ENCODE measurements at places on chromosomes 2 and 18.

DNA sequence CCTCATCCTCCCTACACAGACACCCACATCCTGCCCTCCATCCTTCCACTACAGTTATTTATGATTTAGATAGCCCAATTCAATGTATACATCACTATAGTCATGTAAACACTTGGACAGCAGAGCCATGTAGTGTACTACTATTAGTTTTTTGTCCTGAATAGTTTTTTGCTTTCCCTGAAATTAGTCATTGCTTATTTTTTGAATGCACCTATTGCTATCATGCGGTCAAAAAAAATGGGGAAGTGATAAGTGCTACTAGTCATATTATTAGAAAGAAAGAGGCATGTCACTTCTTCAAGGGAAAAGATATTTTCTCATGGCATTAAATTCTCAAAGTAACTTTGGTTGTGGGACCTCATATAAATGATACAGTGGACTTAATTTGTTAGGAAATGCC, 6.8 kb upstream of the GREB1 start:
- DNase-seq, result no peak

DNA sequence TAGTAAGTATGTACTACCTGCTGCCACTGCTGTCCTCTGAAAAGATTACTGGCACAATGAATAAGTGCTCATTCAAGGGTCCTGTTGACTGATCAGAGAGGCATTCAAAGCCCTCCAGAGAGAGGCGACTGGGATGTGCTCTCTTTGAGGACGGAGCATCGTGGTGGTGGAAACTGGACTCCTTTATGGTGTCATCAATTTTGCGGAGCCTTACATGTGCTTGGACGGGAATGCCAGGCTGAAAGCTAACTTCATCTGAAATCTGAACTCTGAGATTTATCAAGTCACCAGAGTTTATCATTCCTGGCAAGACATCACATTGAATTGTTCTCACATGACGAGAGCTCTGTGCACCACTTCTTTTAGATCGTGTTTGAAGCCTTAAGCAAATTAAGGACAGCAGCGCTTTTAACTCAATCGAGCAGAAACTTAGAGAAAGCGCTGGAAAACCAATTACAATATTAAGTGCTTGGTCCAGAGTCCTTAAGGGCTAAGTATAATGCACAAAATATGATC, 138.3 kb downstream of the NCK2 start:
- DNase-seq, result no peak

DNA sequence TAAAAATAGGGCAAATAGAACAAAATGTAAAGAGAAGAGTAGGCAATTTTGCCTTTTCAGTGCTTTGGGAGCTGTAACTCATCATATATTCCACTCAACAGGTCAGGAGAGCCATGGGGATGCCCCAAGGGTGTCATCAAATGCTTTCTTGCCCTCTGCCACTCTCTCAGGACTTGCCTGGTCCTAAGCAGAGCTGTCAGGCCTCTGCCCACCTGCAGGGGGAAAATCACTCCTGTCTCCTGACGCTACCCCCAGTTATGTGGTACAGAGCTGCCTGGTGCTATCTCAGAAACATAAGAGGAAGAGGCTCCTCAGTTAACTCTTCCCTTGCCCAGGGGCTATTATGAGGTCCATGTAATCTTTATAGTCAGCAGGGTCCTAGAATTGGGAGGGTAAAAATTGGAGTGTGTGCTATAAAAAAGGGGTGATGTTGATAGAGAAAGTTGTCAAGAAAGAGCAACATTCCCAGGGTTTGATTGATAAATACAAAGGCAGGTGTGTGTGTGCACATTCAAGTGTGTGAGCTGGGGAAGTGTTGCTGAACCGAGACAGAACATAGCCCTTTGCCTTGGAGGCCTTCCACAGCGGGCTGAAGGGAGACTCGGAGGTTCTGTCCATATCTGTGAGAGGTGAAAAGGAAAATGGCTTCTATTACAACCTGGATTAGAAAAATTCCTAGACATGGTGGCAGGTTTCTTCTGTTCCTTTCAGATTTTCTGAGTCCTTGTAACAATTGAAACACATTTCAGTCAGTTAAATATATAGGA, 25.4 kb downstream of the PTPRM start:
- no peak for DNase-seq

- no peak for DNase-seq
Observed at GRCh38 chr2:8138923-8139667, 542.8 kb upstream of the ID2 start.

- DNase-seq, result no peak
Observed at GRCh38 chr2:19579461-19579860, 221.0 kb upstream of the OSR1 start.

DNA sequence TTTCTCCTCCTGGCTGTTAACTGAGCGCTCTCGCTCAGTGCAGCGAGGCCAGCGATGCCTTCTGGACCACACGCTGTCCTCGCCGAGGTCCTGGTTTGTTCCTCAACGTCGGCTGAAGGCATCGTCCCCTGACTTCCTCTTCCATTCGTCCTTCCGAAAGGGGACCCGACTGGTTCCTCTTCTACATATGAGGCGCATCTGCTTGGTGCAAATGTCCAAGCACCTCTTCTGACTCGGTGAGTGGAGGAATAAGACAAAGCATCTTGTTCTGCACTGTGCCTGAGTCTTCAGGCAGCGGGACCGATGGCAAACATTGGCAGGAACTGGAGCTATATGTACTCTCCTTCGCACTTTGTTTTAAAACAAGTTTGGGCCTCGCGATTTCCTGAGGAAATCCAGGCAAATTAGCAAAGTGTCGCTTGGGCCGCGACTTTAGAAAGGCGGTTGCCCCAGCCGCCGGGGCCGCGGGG, 621 bp upstream of the KCNS3 start:
- peak; percentile 26 for DNase-seq

GRCh38 chr2:146239392-146240135, 1605.3 kb upstream of the ACVR2A start:
- DNase-seq, result no peak

- peak; percentile 51 for DNase-seq
Observed at GRCh38 chr2:134120406-134120732, 133.5 kb upstream of the MGAT5 start.

DNA sequence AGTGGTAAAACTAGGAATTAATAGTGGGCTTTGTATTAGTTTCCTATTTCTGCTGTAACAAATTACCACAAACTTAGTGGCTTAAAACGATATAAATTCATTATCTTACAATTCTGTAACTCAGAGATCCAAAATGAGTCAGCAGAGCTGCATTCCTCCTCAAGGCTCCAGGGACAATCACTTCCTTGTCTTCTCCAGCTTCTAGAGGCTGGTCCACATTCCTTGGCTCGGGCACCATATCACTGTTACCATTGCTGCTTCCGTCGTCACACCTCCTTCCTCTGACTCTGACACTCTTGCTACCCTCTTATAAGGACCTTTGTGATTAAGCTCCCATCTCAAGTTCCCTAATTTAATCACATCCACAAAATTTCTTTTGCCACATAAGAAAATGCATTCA, 567.8 kb upstream of the KLHL29 start:
- DNase-seq, result no peak

DNA sequence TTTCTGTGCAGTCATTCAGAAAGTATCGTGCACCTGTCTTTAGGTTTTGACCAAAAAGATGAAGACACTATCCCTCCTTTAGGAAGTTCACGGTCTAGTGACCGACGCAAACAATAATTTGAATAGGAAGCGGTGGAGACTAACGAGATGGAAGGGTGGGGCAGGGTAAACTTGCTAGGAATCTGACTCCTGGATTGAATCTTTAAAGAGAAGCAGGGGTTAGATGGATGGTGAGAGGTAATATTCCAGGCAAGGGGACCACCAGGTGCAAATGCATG, 651 bp upstream of the TXNL1 start:
- no peak for DNase-seq

GRCh38 chr18:78733762-78734613, 245.6 kb upstream of the SALL3 start:
- no peak for DNase-seq

- DNase-seq, result no peak
Observed at GRCh38 chr18:57085371-57085770, 61.5 kb upstream of the BOD1L2 start.

- no peak for DNase-seq
Observed at GRCh38 chr18:2805970-2806943, 40.5 kb upstream of the EMILIN2 start.

DNA sequence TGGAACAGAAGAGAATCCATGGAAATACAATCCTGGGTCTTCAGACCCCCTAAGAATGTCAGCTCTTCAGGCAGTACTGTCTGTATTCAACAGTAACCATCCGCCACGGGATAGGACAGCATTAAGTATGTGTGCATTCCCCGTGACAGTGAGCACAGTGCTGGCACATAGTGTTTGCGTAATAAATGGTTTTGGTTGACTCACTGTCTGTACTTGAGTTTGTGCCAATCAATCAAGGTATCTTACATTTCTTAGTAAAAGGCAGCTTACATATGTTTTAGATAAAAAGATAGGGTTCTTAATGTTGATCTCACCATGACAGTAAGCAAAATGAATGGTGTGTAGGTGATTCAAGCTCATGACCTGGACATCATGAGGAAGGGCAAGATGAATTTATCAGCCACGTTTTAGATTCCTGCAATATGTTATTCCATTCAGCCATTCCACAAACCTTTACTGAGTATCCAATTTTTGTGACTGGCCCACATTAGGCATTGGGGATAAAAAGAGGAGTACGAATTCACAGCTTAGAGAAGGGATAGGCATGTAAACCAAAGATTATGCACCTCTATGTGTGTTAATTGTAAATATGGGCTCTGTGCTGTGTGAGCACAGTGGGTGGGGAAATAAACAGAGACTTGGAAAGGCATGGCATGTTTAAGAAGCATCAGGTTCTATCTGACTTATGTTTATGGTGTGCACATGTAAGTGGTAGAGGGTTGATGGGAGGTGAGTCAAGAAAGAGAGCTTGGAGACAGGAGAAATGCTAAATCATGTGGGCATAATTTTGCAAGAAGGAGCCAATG, 258.8 kb downstream of the SLC8A1 start:
- no peak for DNase-seq

All from neuronal stem cell (in vitro differentiated cells).